ENCODE measurements at places on chromosomes 7 and 10.

GRCh38 chr7:94276795-94277194, 117.9 kb upstream of the COL1A2 start:
- H3K27ac ChIP-seq: no peak overlapping the region
- no peak overlapping the region for H3K4me3 ChIP-seq
- no peaks in the 10 kb centered on the region for H3K36me3 ChIP-seq
- DNase-seq: no peak
- H3K4me1 ChIP-seq: no peaks in the 10 kb centered on the region
- H3K27me3 ChIP-seq: no peaks in the 10 kb centered on the region

DNA sequence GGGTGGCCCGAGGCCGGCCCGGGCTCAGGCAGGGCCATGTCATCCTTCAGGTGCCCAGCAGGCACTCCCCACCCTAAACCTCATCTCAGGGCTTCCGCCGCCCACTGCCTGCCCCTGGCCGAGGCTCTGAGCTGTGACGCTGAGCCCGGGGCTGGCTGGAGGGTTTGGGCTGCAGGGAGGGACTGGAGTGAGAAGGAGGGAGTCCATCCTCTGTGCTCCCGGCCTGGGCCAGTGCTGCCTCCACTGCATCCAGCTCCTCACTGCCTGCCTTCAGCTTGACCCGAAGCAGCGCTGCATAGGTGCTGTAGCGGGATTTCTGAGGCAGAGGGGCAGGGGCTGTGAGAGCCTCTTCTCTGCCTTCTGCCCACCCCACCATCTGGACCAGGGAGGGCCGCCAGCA, 7.6 kb downstream of the NFKB2 start:
- peaks cover 42% of the 10 kb centered on the region for H3K36me3 ChIP-seq
- no peak for DNase-seq

GRCh38 chr10:97650726-97651125, 10.3 kb downstream of the PI4K2A start:
- no peaks in the 10 kb centered on the region for H3K27me3 ChIP-seq
- H3K4me3 ChIP-seq: no peak overlapping the region
- DNase-seq: no peak

DNA sequence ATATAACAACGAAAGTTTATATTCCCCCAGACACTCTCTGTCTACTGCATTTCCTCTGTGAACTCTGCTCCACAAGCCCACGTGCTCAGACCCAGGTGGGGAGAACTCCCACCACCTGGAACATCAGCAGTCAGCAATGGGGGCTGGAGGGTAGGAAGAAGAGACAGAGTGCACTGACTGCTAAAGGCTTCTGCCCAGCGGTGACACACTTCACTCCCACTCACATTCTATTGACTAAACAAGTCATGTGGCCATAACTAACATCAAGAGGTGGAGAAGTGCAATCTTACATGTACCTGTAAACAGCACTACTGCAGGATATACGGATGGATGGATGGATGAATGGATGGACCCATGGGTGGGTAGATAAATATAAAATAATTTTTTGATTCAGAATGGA, 122.2 kb downstream of the MPP7 start:
- no peaks in the 10 kb centered on the region for H3K27me3 ChIP-seq
- H3K4me3 ChIP-seq: no peak overlapping the region
- no peak overlapping the region for H3K27ac ChIP-seq
- H3K36me3 ChIP-seq: no peaks in the 10 kb centered on the region

- no peaks in the 10 kb centered on the region for H3K36me3 ChIP-seq
- H3K27me3 ChIP-seq: no peaks in the 10 kb centered on the region
- H3K4me3 ChIP-seq: no peak overlapping the region
- peak; percentile 64 for DNase-seq
These were observed 21.2 kb upstream of the NPS start for GRCh38 chr10:127527891-127528290.

DNA sequence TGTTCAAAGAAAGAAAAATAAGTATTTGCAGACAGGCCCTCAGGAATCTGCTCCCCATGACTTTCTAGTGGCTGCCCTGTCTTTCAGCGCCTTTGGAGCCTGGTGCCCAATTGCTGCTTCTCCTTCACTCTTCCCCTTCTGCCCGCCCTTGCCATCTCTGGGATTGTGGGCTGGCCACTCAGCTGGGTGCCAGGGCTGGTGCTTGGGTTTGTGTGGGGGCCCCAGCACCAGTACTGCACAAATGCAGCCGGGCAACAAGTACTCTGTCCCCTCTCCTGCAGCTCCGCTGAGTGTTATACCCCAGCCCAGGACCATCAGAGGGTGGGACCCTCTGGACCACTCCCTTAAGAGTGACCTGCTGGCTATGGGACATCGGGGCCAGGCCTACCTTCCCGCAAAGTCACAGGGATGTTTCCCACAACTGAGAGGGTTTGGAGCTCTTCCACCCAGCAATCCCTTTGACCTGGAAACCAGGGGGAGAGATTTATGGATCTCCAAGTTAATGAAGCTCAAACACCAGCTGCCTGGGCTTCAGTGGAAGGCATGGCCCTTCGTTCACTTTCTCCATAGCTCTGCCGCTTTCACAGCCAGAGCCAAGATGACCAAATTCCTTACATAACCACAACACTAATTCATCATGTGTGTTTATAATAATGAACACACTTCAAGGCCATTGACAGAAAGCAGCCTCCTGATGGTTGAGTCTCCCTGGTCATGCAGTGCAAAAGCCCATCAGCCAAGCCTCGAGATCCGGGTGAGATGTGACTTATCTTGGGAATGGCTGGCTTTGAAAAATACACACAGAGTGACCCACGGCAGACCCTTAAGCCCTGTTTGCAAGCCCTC, 313.9 kb upstream of the ZNF32 start:
- H3K4me3 ChIP-seq: no peak overlapping the region
- H3K27me3 ChIP-seq: no peaks in the 10 kb centered on the region
- H3K36me3 ChIP-seq: no peaks in the 10 kb centered on the region
- DNase-seq: no peak

- H3K27me3 ChIP-seq: no peaks in the 10 kb centered on the region
- H3K27ac ChIP-seq: no peak overlapping the region
- DNase-seq: no peak
- H3K4me3 ChIP-seq: no peak overlapping the region
These were observed 57.1 kb downstream of the DMBT1 start for GRCh38 chr10:122617476-122618270.

- peaks cover 34% of the 10 kb centered on the region for H3K4me1 ChIP-seq
- peaks cover 38% of the 10 kb centered on the region for H3K27me3 ChIP-seq
- H3K4me3 ChIP-seq: no peak overlapping the region
These were observed 11.4 kb upstream of the SPAG6 start for GRCh38 chr10:22333975-22334282.

GRCh38 chr7:70392877-70393435, 739.0 kb upstream of the GALNT17 start:
- no peaks in the 10 kb centered on the region for H3K36me3 ChIP-seq
- no peak overlapping the region for H3K27ac ChIP-seq
- DNase-seq: no peak

- no peak overlapping the region for H3K4me3 ChIP-seq
- H3K36me3 ChIP-seq: no peaks in the 10 kb centered on the region
- DNase-seq: no peak
- no peak overlapping the region for H3K27ac ChIP-seq
- no peaks in the 10 kb centered on the region for H3K4me1 ChIP-seq
These were observed 424.9 kb downstream of the CALN1 start for GRCh38 chr7:71987200-71987767.

GRCh38 chr7:139871820-139872219, 42.8 kb downstream of the TBXAS1 start:
- DNase-seq: no peak
- no peaks in the 10 kb centered on the region for H3K36me3 ChIP-seq
- no peaks in the 10 kb centered on the region for H3K27me3 ChIP-seq
- H3K4me3 ChIP-seq: no peak overlapping the region

DNA sequence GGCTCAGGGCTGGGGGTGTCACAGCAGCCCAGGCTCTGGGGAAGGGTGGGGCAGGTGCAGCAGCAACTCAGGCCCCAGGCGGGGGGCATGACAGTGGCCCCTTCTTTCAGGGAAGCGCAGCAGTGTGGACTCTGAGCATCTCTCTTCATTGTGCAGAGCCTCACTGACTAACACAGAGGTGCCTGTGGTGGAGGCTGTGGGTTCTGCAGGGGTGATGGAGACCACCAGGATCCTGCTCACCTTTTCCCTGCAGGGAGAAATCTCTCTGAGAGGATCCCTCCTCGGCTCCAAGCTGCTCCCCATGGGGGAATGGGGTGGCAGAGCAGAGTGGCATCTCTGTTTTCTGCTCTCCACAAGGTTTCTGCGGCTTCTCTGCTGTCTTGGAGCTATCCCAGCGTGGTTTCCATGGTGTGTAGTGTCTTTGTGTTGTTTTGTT, 37.8 kb upstream of the SHH start:
- no peak overlapping the region for H3K27ac ChIP-seq
- H3K4me3 ChIP-seq: no peak overlapping the region
- peaks cover 3% of the 10 kb centered on the region for H3K4me1 ChIP-seq
- DNase-seq: no peak
- no peaks in the 10 kb centered on the region for H3K36me3 ChIP-seq

- H3K27me3 ChIP-seq: no peaks in the 10 kb centered on the region
- no peak overlapping the region for H3K27ac ChIP-seq
- H3K4me3 ChIP-seq: no peak overlapping the region
- H3K36me3 ChIP-seq: no peaks in the 10 kb centered on the region
These were observed 582.2 kb downstream of the SORCS1 start for GRCh38 chr10:106582291-106582690.

DNA sequence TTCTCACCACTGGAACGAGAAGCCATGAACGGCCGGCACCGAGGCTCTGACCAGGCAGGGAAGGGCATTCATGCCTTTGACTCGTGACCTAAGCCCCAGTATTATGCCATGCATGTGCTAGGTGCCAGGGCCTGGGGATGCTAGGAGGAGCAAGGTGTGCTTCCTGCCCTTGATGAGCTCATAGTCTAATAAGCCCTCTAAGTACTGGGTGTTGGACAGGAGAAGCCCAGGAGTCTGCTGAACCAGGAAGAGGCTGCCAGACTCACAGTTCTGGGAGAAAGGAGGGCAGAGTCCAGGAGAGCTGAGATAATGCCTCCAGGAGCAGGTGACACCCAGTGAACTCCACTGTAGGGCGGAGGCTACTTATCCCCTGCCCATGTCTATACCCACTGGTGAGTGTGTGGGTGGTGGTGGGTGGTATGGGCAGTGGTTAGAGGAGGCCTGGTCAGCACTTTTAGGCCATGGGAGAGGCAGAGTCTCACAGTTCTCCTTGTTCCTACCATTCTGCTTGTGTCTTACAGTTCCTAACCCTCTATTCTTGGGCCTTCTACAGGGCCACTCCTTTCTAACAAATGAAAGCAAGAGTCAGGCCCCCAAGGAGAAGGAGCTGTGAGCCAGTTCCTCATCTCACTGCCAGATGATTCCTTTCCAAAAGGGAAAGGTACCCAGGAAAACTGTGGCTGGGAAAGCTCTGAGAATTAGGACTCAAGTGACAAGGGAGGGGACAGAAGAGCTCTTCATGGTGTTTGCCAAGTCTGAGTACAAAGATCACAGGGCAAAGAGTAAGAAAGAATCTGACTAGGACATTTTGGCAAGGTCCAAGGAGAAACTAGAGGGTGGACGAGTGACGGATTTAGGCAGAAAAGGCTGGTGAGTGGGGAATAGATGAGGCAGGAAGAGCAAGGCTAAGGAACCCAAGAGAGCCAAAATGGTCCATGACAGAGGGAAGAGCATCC, 3.6 kb upstream of the MXI1 start:
- no peaks in the 10 kb centered on the region for H3K36me3 ChIP-seq
- peak overlapping the region; percentile 46 for H3K27ac ChIP-seq
- no peaks in the 10 kb centered on the region for H3K4me1 ChIP-seq
- DNase-seq: peak; percentile 56
- no peaks in the 10 kb centered on the region for H3K27me3 ChIP-seq

DNA sequence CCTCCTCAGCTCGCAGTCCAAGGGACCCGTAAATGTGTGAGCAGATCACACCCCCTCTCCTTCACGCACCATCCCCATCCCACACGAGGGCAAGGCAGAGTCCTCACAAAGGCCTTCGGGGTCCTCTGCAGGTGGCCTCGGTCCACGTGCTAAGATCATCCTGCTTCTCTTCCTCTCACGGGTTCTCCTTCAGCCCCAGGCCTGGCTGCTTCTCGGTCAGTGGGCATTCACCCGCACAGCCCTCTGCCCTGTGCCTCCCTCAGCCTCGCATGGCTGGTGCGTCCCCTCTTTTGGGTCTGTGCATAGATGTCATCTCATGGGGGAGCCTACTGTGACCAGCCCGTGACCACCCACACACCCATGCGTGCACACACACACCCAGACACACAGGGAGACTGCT, 17.3 kb upstream of the FOXL3 start:
- H3K36me3 ChIP-seq: no peaks in the 10 kb centered on the region
- no peaks in the 10 kb centered on the region for H3K27me3 ChIP-seq
- no peak overlapping the region for H3K4me3 ChIP-seq
- no peaks in the 10 kb centered on the region for H3K4me1 ChIP-seq
- H3K27ac ChIP-seq: no peak overlapping the region

- H3K27me3 ChIP-seq: no peaks in the 10 kb centered on the region
- no peak overlapping the region for H3K27ac ChIP-seq
- peaks cover 29% of the 10 kb centered on the region for H3K4me1 ChIP-seq
- no peaks in the 10 kb centered on the region for H3K36me3 ChIP-seq
- H3K4me3 ChIP-seq: no peak overlapping the region
These were observed 89.4 kb downstream of the SH3PXD2A start for GRCh38 chr10:103765981-103766380.

GRCh38 chr7:47594406-47594805, 12.5 kb upstream of the TNS3 start:
- H3K36me3 ChIP-seq: no peaks in the 10 kb centered on the region
- H3K4me1 ChIP-seq: no peaks in the 10 kb centered on the region
- H3K27me3 ChIP-seq: no peaks in the 10 kb centered on the region

GRCh38 chr10:48792121-48792520, 107.4 kb downstream of the WDFY4 start:
- no peak overlapping the region for H3K4me3 ChIP-seq
- H3K27me3 ChIP-seq: no peaks in the 10 kb centered on the region
- H3K4me1 ChIP-seq: no peaks in the 10 kb centered on the region
- H3K36me3 ChIP-seq: no peaks in the 10 kb centered on the region
- no peak overlapping the region for H3K27ac ChIP-seq
- DNase-seq: no peak

DNA sequence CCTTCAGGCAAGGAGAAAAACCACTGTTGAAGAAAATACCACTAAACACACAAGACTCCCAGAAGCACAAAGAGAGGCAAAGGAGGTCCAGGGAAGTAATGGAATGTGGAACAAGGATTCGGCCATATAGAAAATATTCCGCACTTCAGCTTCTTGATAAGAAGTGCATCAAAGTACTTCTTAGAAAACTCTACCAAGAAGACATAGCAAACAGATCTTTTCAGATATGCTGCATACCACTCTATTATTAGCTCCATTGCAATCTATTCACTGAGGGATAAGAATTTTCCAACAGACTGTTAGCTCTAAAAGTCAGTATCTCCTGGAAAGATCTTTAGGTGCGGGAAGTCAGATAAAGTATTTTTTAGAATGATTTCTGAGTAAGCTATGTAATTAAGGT, 231.8 kb downstream of the WDR11 start:
- no peaks in the 10 kb centered on the region for H3K36me3 ChIP-seq
- H3K27ac ChIP-seq: no peak overlapping the region
- H3K27me3 ChIP-seq: no peaks in the 10 kb centered on the region
- H3K4me3 ChIP-seq: no peak overlapping the region
- peaks cover 18% of the 10 kb centered on the region for H3K4me1 ChIP-seq

GRCh38 chr10:91354166-91355075, 55.7 kb upstream of the HECTD2 start:
- no peak overlapping the region for H3K27ac ChIP-seq
- H3K4me3 ChIP-seq: no peak overlapping the region
- no peaks in the 10 kb centered on the region for H3K4me1 ChIP-seq

GRCh38 chr10:93386631-93387369, 95.3 kb downstream of the MYOF start:
- peaks cover 39% of the 10 kb centered on the region for H3K36me3 ChIP-seq
- H3K4me3 ChIP-seq: no peak overlapping the region
- peak overlapping the region; percentile 60 for H3K27ac ChIP-seq
- H3K4me1 ChIP-seq: peaks cover 9% of the 10 kb centered on the region
- DNase-seq: peak; percentile 21

All from stomach (tissue), 19 donors.